ENCODE measurements at places on chromosomes 16 and 17.

GRCh38 chr17:81459224-81459623 is 53.4 kb downstream of the ACTG1 start:
- DNase-seq: no peak

GRCh38 chr16:30005341-30006094 is 5.3 kb downstream of the DOC2A start:
- DNase-seq: peak; percentile 64

- DNase-seq: no peak
Observed at GRCh38 chr17:50624321-50624934, 10.3 kb upstream of the ABCC3 start.

DNA sequence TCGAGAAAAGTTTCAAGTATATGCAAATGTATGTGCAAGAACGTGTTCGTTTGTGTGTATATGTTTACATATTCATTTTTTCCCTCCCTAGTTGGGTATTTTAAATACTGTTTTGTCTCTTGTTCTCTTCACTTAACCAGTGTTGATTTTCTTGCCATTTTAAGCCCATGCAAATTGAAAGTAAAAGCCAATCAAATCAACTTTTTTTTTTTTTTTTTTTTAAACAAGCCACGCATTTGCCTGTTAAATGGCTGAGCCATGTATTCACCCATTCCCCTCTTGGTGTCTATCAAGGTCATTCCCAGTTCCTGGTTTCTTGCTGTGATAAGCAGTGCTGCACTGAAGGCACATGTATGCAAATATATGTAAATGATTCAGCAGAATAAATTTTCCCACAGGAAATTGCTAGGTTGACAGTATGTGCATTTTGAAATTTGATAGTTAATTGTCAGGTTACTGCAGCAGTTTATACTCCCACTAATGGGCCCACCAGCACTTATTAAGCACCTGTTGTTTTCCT is 12.2 kb downstream of the ABCC1 start:
- DNase-seq: no peak

DNA sequence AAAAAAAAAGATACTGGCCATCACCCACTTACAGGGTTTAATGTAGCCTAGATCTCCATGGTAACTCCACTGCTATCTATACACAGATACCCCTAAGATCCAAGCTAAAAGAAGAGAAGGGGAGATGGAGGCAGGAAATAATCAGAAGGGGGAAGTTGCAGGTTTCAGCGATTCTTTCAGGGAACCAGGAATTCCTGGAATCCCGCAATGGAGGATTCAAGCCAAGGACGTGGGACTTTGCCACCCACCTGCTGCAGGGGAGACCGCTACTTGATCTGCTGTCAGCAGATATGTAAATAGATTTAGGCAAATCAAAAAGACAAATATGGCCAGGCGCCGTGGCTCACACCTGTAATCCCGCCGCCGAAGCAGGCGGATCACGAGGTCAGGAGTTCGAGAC is 121.1 kb downstream of the AIPL1 start:
- no peak for DNase-seq

- no peak for DNase-seq
Observed at GRCh38 chr16:24114876-24115275, 141.3 kb upstream of the CACNG3 start.

DNA sequence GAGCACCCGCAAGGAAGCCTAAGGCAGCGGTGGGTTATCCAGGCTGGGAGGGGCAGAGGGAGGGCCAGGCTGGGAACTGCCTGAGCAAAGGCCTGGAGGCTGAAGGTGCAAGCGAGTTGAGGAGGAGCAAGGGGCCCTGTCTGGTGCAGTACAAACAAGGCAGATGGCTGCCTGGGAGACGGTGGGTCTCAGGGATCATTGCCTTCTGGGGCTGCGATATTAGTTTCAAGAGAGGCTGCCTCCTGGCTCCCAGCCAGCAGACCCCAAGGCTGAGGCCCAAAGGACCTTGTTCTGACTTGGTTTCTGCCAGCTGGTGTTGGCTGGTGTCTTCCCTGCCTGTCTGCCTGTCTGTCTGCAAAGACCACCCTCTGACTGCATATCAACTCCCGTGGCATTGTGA is 154.0 kb downstream of the IRF8 start:
- DNase-seq: no peak

All from WERI-Rb-1 (cell line).